ENCODE measurements at places on chromosomes 13 and 19.
A peak's percentile ranks its signal among the peaks of the same experiment; 100 is the strongest.

GRCh38 chr13:40101708-40102359 is 446.4 kb downstream of the COG6 start:
- no peak for DNase-seq

GRCh38 chr19:41868120-41868988 is 8.3 kb downstream of the RPS19 start:
- no peak for DNase-seq

- DNase-seq: no peak
These were observed 27.5 kb upstream of the KL start for GRCh38 chr13:32988608-32989289.

- no peak for DNase-seq
These were observed 7.5 kb upstream of the WDR88 start for GRCh38 chr19:33124207-33125098.

- DNase-seq: no peak
These were observed 642 bp upstream of the PEG3 start for GRCh38 chr19:56841193-56841543.

GRCh38 chr13:113663934-113664333 is 3.1 kb upstream of the GRK1 start:
- DNase-seq: no peak

- no peak for DNase-seq
These were observed 38.8 kb upstream of the TNFRSF19 start for GRCh38 chr13:23531446-23531845.

- no peak for DNase-seq
These were observed 21.8 kb downstream of the POLR1D start for GRCh38 chr13:27643334-27644132.

DNA sequence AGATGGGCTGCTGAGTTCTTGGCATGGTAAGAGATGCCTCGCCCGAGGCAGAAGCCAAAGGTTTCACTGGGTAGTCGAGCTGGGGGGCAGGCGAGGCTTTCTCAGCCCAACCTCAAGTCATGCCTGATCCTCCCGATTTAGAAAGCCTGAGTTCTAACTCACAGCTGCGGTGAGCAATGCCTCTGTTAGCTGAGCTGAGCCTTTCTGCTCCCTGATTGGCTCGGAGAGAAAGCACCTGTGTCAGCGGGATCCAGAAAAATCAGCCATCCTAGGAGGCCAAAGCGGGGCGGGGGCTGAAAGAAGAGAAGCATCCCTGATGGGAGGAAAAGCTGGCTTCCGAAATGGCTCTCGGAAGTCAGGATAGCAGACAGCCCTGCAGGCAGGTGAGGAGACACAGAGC is 44.7 kb downstream of the CACNA1A start:
- DNase-seq: no peak

- DNase-seq: no peak
These were observed 1.1 kb upstream of the MAST1 start for GRCh38 chr19:12837225-12837624.

DNA sequence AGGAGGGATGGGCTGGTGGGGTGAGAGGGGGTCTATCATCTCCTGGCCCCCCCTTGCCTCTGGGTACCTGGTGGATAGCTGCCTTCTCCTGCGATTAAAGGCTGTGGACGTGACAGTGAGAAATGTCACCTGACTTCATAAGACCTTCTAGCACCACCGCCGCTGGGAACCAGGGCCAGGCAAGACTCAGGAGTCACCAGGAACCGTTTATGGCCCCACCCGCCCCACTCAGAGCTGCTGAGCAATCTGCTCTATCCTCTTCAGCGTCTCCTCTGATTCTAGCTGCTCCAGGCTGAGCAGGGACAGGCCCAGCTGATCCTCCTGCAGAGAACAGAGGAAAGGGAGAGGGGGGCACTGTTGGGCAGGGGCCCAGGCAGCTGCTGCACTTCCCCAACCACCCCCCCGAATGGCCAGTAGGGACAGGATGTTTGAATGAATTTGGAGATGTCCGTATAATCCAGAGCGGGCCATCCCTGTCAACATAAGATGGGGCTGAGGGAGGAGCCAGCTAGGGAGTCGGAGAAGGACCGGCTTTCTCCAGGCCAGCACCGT is 10.9 kb downstream of the KLC3 start:
- no peak for DNase-seq

GRCh38 chr13:50459046-50459445 is 384.4 kb downstream of the DLEU7 start:
- no peak for DNase-seq

DNA sequence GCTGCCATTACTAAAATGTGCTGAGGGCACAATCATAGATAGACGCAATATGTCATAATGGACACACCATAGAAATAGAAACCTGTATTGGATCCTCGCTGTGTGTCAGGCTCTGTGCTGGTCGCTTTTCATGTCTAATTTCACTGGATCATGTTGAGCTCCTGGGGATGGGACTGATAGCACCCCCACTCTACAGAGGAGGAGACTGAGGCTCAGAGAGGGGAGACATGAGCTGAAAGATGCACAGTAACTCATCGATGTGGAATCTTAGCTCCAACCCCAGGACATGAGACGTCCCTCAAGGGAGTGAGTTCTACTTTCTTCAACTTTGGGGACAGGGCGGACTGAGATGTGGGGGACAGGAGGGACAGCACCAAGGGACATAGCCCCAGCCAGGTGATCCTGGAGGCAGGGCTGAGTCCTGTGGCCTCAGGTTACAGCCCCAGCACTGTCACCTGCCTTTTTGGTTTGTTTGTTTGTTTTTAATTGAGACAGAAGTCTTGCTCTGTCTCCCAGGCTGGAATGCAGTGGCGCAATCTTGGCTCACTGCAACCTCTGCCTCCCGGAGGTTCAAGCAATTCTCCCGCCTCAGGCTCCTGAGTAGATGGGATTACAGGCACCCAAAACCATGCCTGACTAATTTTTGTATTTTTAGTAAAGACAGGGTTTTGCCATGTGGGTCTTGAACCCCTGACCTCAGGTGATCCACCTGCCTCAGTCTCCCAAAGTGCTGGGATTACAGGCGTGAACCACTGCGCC is 6.6 kb upstream of the GIPC1 start:
- DNase-seq: no peak

- DNase-seq: peak; percentile 70
These were observed 131.5 kb upstream of the MCF2L start for GRCh38 chr13:112837371-112838037.

GRCh38 chr19:45643024-45643926 is 4.1 kb upstream of the EML2 start:
- peak; percentile 87 for DNase-seq

- no peak for DNase-seq
These were observed 7.6 kb downstream of the DNAJB1 start for GRCh38 chr19:14510311-14511228.

- peak; percentile 58 for DNase-seq
These were observed 17.7 kb downstream of the PLEKHF1 start for GRCh38 chr19:29683009-29683408.

DNA sequence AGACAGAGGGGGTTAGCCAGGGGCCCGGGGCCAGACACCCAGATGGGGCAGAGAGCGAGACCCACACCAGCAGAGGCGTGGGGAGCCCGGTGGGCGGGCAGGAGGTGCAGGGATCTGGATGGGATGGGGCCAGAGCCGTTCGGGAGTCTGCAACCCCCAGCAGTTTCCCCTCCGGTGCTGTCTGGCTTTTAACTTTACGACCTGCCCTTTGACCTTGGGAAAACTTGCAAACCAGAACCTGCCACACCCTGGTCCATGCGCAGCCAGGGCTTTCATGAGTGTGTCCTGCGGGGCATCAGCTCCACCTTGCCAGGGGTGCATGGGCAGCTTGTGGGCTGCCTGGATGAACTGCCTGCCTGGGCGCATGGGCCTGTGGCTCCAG is 9.8 kb downstream of the JOSD2 start:
- no peak for DNase-seq

Measured in frontal cortex (tissue), 4 donors.